CMK (cell line): ENCODE measurements at places on chromosomes 4 and X.

GRCh38 chr4:36328130-36328529, 46.7 kb downstream of the DTHD1 start:
- no peak for DNase-seq

- no peak for DNase-seq
Observed at GRCh38 chr4:87977521-87978278, 2.2 kb downstream of the SPP1 start.

DNA sequence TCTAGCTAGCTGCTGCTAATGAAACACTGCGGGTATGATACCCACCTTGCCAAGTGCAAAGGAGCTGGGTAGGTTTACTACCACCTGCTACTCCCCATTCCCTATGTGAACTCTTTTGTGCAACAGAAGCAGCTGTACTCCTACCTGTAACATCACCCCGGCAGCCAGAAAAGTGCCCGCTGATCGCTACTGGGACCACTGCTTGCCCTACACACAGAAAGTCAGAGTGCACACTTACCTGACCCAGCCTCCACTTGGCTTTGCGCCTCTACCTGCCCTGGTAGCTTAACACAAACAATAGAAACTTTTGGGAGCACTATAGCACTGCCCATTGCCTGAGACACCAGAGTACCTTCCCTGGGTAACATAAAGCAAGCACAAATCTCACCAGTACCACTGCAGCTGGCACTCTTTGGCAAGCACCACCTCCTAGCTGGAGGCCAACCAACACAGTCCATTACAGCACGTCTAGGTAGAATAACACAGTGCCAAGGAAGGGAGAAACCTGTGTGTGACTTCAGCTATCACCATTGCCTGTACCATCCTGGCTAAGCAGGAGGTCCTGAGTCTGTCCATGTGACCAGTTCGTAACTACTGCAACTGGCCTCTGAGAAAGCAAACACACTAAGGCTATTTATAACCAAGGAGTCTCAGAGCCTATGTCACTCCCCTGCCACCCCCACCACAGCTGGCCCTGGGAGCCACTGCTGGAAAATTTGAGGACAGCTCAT, 80.1 kb downstream of the CENPC start:
- no peak for DNase-seq

DNA sequence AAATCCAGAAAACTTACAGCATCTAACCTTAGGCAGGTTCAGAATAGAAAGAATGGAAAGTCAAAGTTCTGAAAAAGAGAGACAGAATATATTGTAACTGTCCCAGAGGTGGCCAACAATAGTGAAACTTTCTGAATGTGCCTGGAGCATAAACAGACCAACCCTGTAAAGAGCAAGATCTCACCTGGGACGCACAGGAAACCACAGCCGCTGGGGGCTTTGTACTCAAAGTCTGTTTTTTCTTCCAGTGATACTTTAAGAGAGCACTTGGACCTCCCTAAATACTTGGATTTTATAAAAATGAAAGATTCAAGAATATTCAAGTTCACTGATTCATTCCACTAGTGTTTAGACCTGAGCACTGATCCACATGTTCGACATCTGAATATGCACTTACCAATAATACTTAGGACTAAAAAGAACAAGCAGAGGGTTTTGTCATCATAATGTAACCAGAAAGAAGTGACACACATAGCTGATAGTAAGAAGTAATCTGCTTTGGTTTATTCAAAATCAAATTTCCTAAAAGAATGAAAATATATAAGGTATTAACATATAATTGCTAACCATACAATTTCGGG, 35.3 kb downstream of the ARAP2 start:
- no peak for DNase-seq

DNA sequence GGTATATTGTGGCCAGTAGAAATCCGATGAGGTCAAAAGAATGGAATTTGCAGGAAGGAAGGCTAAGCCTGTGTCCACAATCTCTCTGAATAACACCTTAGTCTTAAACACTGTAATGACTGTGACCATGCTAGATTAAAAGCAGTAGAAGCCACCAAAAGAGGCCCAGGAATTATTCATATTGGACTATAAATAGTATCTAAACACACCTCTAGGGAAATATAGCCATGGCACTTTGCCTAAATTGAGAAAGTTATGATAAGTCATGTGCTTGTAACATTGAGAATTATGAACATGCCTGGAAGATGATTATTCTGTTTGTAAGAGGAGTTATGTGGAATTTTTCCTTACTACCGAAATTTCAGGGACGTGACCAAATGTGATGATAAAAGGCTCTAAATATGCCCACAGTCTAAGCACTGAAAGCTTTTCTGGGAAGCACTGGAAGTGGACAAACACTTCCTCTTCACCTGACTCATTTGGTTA, 298.5 kb downstream of the KCTD8 start:
- DNase-seq = no peak
